Activated CD8-positive, alpha-beta memory T cell treated with anti-CD3 and anti-CD28 coated beads, Interleukin-2, amount 10 ng/mL, durations not matched to agents 7 days and 5 days (primary cell): ENCODE measurements at places on chromosomes 12 and 14. TPM values are rescaled to one million over a fixed set of nuclear protein-coding genes. Genes with fewer than 3 reads are reported as not detected.

DNA sequence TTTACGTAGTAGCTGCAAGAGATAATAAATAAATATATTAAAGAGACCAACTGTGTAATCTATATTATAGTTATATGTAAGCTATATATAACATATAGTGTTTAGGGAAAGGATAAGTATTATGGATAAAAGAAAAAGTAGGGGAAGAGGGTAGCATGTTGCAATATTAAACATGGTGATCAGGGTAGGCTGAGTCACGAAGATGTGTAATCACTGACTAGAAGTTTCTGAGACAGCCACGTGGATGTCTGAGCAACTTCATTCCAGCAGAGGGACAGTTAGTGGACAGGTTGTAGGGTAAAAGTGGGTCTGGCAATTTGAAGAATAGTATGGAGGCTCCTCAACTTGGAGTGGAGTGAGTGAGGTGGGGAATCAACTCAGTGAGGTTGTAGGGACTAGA, 109.7 kb downstream of the ANO4 start:
- H3K27me3 ChIP-seq, result no peaks in the 10 kb centered on the region
- no peaks in the 10 kb centered on the region for H3K4me1 ChIP-seq
- H3K4me3 ChIP-seq, result no peak overlapping the region
- DNase-seq, result no peak
- H3K27ac ChIP-seq, result no peak overlapping the region

PRICKLE1 gene
- 1.1 TPM for total RNA-seq

- peak overlapping the region; percentile 83 for H3K4me3 ChIP-seq
- peaks cover 22% of the 10 kb centered on the region for H3K36me3 ChIP-seq
- H3K27me3 ChIP-seq, result no peaks in the 10 kb centered on the region
- peaks cover 23% of the 10 kb centered on the region for H3K4me1 ChIP-seq
- DNase-seq, result peak; percentile 66
- peak overlapping the region; percentile 92 for H3K27ac ChIP-seq
Measured at GRCh38 chr12:131929581-131930456, 743 bp downstream of the PUS1 start.

- no peak overlapping the region for H3K4me3 ChIP-seq
- DNase-seq, result no peak
- no peaks in the 10 kb centered on the region for H3K4me1 ChIP-seq
- H3K27ac ChIP-seq, result no peak overlapping the region
- H3K36me3 ChIP-seq, result no peaks in the 10 kb centered on the region
Measured at GRCh38 chr14:88242446-88242845, 80.6 kb downstream of the KCNK10 start.

- DNase-seq, result peak; percentile 82
- peaks cover 15% of the 10 kb centered on the region for H3K36me3 ChIP-seq
- H3K27me3 ChIP-seq, result no peaks in the 10 kb centered on the region
- no peak overlapping the region for H3K4me3 ChIP-seq
Measured at GRCh38 chr14:55807053-55807880, 227.3 kb downstream of the KTN1 start.

- no peak for DNase-seq
- H3K4me3 ChIP-seq, result peak overlapping the region; percentile 99
Measured at GRCh38 chr14:24093207-24093900, 757 bp upstream of the PCK2 start.

ABCB9 gene
- total RNA-seq, result 4.4 TPM

GRCh38 chr14:93110856-93111419, 4.8 kb downstream of the ITPK1 start:
- no peak for DNase-seq
- no peaks in the 10 kb centered on the region for H3K27me3 ChIP-seq
- H3K4me1 ChIP-seq, result peaks cover 49% of the 10 kb centered on the region

IQSEC3 gene
- 2.2 TPM for total RNA-seq

METTL25 gene
- 7.1 TPM for total RNA-seq

DNA sequence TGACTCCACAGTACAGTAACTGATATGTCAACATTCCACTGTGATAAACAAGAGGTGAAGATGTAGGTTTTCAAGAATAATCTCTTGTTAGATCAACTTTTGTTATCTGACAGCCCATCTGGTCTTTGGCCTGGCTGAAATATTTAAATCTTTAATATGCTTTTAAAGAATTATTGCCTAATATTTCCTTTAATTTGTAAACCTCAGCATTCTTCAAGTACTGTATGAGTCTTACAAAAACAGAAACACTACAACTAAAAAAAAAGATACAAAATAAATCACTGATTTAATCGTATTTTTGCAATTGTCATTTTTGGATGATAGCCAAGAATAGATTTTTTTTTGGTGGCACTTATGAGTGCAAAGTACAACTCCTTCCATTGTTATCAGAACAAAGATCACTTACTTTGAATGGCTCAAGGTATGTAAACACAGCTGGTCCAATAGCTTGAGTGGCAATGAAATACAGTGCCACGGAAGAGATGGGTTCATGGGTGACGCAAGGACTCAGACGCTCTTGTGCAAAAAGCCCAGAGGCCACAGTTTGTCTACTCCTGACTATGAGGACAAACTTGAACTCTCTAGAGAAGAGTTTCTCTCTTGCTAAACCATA, 109.5 kb downstream of the PAX9 start:
- no peak for DNase-seq
- no peaks in the 10 kb centered on the region for H3K4me1 ChIP-seq
- H3K27ac ChIP-seq, result no peak overlapping the region
- H3K36me3 ChIP-seq, result no peaks in the 10 kb centered on the region

GRCh38 chr14:50943943-50944646, at the start of gene PYGL:
PYGL (minus strand) TSS chr14:50944483; CDS start chr14:50944403, 80 bp downstream.
- peak within 1 kb of the TSS; percentile 70 for H3K4me3 ChIP-seq
- peak; percentile 43 for DNase-seq
- H3K36me3 ChIP-seq, result no peaks in the 10 kb centered on the region

GRCh38 chr14:23933108-23933741, 20.3 kb upstream of the DHRS4 start:
- no peaks in the 10 kb centered on the region for H3K36me3 ChIP-seq
- no peak for DNase-seq
- H3K4me1 ChIP-seq, result no peaks in the 10 kb centered on the region
- peaks cover 6% of the 10 kb centered on the region for H3K27me3 ChIP-seq
- no peak overlapping the region for H3K4me3 ChIP-seq

DNA sequence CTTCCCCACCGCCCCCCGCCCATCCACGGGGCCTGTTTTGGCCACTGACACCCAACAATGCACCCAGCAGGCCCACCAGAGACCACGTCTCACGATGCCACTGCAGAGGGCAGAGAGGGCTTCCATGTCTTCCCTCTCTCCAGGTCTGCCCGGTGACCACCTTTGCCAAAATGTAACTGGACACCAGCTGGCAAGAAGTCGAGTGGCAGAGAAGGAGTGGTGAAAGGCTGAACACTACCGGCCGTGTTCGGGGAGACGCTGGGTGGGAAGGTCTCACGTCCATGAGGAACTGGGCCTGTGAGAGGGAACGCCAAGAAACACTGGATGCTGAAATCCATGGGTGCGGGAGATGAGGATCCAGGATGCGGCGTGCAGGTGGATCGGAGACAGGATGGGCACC, 308.2 kb downstream of the ADGRD1 start:
- no peak overlapping the region for H3K27ac ChIP-seq
- H3K4me3 ChIP-seq, result no peak overlapping the region
- no peak for DNase-seq
- H3K36me3 ChIP-seq, result no peaks in the 10 kb centered on the region
- H3K4me1 ChIP-seq, result no peaks in the 10 kb centered on the region
- H3K27me3 ChIP-seq, result no peaks in the 10 kb centered on the region

DNA sequence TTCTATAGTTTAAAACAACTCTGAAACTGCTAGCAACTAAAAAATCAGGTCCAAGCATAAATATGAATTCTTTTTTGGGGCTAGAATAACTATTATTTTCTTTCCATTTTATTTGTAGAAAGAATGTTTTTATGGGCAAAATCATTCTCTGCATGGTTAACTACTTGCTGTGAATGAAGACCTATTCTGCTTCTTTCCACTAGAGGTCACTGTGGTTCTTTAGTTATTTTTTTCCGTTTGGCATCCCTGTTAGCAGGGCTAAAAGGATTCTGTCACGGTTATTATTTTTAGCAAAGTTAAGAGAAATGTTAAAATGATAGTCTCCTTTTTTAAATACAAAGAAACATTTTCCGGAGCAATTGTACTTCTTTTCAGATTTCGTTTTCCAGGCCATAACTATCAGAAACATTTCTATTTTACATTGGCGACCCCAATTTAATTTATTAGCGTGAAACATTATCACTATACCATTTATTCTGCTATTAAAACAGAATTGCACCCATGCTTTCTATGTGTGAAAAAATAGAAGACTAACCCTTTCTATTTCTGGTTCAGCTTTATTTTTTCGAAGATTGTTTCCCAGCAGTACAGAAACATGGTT, 404.8 kb downstream of the ATP23 start:
- H3K27me3 ChIP-seq, result no peaks in the 10 kb centered on the region
- no peaks in the 10 kb centered on the region for H3K4me1 ChIP-seq
- H3K36me3 ChIP-seq, result no peaks in the 10 kb centered on the region
- no peak for DNase-seq
- no peak overlapping the region for H3K27ac ChIP-seq
